ENCODE measurements at places on chromosomes 7 and 10.

GRCh38 chr10:86522510-86522855, 891 bp upstream of the WAPL start:
- DNase-seq = no peak

DNA sequence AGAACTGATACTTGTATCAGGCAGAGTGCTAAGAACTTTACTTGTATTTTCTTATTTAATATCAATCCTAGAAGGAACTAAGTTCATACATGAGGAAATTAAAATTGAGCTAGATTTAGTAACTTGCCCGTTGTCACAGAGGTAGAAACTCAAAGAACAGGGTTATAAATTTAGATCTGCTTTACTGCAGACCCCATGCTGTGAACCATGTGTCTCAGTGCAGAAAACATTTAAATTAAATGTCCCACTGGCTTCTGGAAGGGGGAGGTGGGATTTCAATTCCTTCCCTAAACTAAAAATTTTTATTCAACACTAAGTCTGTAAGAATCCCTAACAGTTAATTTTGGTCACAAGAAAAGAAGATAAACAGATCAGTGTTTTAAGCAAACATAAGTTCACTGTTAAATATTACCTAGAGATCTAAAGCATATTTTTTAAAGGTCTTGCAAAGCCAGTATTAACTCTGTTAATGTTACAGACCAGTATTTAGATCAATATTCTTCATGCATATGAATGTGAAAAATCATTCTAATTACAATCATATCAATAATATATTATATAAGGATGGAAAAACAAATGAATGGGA, 23.1 kb downstream of the WASL start:
- no peak for DNase-seq

DNA sequence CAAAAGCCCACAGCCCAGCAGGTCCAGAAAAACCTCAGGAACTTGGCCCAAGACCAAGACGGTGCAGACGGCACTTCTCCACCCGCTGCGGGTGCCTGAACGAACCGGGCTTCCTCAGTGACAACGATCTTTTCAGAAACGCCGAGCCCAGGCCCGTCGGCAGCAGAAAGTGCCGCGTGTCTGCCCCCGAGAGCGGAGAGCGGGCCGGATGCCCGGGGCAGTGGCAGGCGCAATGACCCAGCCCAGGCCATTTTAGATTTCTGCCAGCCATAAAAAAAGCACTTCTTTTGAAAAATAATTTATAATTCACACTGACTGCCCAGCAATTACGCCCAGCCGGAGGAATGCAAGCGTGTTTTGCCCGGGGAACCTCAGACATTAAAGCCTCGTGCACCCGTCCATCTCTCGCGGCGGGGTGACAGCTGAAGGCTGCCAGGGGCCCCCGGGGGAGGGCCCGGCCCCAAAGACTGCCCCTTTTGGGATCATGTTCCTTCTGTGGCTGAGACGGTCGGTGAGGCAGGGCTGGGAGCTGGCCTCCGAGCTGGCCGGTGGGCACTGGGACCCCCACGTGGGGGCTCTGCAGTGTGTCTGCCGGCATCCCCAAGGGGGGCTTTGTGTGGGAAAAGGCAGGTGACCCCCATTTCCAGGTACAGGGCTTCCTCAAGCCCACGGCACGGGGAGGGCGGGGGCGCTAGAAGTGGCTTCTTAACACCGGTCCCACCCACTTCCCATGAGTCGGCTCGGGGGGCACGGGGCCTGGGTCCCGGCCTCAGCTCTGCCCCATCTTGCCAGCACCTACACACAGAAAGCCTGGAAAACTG, 71.3 kb upstream of the PDGFA start:
- no peak for DNase-seq

DNA sequence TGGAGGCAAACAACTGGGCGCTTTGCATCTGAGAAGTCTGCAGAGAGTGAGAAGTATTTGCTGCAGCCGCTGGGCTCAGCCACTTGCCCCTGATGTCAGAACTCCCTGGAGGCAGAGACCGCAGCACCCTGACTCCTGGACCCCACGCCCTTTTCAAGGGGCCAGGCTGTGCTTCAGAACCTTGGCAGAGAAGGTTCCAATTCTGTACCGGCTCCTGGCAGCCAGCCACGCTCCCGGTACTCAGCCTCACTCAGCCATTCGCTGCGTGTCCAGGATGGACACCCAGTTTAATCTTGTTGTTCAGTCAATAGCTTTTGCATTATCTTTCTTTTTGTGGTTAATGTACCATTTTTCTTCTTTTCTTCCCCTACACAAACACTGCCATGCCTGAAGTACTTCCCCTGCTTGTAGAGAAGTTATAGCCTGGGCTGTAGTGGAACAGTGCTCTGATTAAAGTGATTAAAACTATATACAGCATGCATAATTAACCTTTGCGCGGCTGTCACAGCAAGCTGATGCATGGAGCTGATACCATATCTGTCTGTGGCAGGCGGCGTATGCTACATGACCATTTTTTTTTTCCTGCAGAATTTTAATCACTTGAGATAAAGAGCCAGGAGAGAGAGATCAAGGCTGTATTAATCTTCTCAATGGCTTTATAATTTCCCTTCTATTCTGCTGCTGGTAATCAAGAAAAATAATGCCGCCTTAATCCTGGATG, 578.5 kb downstream of the SDK1 start:
- DNase-seq = peak; percentile 54

- DNase-seq = no peak
These were observed 115.5 kb downstream of the ANKRD61 start for GRCh38 chr7:6146666-6147065.

- no peak for DNase-seq
These were observed 206.8 kb downstream of the SKIDA1 start for GRCh38 chr10:21318540-21319167.

DNA sequence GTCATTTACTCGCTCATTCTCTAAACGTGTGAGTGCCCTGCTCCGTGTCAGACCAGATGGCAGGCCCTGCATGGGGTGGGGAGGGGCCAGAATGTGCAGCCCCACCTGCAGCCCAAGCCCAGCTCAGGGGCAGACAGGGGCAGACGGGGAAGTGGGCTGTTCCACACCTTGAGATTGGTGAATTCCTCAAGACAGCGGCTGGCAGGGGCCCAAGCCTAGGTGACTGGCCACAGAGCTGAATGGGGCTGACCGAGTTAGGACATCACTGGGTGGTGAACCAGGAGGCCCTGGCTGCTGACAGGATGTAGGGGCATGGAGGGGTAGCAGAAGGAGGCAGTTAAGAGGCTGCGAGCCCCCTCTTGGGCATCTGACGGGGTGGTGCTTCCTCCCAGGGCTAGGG, 79.1 kb downstream of the MGMT start:
- DNase-seq = no peak

- no peak for DNase-seq
These were observed 117.4 kb downstream of the CABCOCO1 start for GRCh38 chr10:61779950-61780659.

DNA sequence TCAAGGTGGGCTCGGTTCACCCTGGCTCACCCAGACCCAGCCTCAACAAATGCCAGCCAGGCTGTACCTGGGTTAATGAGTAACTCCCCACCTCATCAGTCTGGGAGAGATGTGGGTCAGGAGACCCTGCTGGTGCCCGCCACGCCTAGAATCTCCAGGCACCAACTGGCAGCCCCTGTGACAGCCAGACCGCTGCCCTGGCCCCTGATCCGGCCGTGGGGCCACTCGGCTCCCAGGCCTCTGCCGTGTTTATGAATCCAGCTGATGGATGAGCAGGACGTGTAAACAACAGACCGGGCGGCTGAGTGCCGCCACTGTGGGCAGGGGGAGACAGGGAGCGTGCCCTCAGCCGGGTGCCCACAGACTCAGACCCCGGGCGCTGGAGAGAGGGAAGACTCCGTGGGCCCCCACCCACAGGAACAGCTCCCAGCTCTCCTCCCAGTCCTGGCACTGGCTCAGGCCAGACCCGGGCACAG, 34.0 kb upstream of the PDGFA start:
- no peak for DNase-seq

DNA sequence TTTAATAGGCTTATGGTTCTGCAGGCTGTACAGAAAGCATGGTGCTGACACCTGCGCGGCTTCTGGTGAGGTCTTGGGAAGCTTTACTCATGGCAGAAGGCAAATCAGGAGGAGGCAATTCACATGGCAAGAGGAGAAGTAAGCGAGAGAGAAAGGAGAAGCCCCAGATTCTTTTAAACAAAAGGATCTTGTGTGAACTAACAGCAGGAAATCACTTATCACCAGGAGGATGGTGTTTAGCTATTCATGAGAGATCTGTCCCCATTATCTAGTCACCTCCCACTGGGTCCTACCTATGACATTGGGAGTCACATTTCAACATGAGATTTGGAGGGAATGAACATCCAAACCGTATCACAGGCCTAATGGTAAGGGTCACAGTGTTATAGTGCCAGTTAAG, 678.0 kb upstream of the KCND2 start:
- no peak for DNase-seq

DNA sequence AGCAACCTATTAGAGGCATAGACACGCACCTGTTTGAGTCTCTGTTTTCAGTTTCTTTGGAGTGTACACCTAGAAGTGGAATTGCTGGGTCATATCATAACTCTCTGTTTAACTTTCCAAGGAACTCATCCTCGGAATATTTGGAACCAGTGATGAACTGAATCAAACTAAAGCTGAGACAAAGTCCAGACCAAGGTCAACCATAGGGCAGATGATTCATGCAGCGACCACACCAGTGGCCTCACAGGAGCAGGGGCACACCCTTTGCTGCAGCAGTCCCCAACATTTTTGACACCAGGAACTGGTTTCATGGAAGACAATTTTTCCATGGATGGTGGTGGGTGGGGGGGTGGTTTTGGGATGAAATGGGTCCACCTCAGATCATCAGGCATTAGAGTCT, 4.9 kb upstream of the OPTN start:
- DNase-seq = no peak

GRCh38 chr10:11230498-11231167, 213.0 kb downstream of the CELF2 start:
- no peak for DNase-seq

DNA sequence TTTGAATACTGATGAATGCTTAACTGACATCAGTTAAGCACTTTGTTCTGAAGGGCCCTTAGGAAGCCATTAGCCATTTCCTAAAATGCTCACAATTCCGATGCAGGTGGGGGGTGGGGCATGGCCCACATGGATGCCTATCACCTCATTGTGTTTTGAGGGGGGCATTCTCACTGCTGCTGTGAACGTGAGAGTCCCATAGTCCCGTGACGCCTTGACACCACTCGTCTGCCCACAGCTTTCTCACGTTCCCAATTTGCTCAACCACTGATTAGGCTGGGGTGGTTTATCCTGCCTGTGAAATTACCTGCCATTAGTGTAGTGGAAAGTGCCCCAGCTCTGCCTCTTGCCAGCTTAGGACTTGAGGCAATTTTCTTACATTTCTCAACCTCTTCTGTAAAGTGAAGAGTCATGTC, 31.9 kb downstream of the DUSP5 start:
- no peak for DNase-seq

GRCh38 chr7:6375348-6376101, 72.2 kb downstream of the DAGLB start:
- no peak for DNase-seq

DNA sequence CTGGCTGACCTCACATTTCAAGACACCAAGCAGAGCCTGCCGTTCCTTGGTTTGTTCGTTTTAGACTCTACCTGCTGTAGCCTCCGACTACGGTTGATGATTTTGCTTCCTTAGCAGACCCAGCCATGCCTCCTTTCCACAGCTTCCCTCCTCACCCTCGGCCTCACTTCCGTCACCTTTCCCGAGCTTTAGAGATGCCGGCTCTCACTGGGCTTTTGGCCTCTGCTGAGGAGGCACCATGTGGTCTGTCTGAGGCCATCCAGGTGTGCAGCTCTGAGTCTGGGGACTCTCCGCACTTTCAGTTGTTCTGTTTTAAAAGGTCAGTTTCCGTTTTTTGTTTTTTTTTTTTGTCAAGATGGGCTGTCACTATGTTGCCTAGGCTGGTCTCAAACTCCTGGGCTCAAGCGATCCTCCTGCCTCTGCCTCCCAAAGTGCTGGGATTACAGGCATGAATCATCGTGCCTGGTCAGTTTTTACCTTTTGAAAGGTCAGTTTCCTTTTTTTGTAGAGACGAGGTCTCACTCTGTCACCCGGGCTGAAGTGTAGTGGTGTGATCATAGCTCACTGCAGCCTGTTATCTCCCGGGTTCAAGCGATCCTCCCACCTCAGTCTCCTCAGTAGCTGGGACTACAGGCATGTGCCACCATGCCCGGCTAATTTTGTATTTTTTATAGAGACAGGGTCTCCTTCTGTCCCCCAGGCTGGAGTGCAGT, 11.7 kb downstream of the ORAI2 start:
- no peak for DNase-seq

DNA sequence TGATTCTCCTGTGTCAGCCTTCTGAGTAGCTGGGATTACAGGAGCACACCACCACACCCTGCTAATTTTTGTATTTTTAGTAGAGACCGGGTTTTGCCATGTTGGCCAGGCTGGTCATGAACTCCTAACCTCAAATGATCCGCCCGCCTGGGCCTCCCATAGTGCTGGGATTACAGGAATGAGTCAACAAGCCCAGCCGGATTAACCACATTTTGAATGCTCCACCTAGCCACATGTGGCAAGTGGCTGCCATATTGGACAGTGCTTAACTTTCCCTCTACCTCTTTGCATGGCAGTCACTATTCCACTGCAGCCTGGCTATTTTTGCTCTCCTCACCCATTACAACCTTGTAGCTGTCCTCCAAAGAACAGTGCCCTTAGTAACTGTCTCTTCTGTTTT, 160.1 kb downstream of the GATA3 start:
- no peak for DNase-seq

DNA sequence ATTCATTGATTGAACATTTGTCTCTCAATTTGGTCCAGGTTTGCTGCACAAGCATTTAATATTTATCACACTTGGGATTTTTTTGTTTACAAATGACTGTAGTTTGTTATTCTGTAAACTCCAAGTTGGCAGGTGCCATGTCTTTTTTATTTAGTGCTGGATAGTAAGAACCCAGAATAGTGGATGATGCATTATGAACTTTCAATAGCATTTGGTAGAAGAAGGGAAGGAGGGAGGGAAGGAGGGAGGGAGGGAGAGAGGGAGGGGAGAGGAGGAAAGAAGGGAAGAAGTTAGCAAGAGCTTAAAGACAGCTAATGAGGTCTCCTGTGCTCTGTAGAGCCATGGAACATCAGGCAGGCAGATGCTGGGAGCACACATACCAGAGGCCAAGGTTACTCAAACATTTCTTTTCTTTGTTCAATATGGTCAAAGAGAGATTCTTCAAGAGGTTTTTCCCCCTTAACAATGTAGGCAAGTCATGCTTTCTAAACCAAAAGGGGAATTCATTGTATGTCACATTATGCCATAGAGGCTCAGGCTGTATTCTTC, 25.8 kb upstream of the PDK4 start:
- DNase-seq = no peak

- peak; percentile 59 for DNase-seq
These were observed 19.6 kb downstream of the SRI start for GRCh38 chr7:88200261-88200660.
